ENCODE measurements at places on chromosomes 11 and 22.

DNA sequence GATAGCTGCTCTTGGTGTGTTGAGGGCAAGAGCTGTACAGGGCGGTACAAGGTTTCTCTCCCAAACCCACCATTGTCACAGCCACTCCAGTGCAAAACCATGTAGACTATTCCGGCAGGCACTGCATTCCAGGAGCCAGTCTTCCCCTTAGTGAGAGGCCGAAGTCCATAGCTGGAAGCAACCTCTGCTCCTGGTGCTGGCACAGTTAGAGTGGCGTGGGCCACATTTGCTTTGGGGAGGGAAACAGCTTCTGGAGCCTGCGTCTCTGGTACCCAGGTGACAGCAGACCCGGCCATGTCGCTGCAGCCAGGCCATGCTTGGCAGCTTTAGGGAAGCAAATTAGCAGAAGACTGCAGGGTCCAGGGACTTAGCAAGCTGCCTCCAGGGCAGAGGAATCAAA, 788.0 kb downstream of the BRD1 start:
- DNase-seq: no peak

- no peak for DNase-seq
Observed at GRCh38 chr11:101509922-101510321, 73.9 kb downstream of the TRPC6 start.

DNA sequence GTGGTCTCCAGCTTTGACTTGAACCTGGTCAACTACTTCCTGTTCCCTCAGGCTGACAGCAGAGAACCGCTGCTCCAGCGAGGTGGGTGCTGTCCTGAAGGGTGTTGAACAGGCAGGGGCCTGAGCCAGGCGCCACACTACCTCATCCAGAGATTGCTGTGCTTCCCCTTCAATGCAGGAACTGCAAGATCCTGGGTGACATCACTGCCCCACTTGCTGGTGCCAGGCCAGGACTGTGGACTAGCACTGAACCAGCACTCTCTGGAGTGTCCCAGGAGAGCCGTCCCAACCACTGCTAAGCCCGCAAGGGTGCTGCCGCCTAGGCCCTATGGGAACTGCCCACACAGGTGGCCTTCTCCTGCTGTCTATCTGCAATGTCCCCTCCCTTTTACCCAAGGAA, 51.7 kb downstream of the GAB4 start:
- no peak for DNase-seq

DNA sequence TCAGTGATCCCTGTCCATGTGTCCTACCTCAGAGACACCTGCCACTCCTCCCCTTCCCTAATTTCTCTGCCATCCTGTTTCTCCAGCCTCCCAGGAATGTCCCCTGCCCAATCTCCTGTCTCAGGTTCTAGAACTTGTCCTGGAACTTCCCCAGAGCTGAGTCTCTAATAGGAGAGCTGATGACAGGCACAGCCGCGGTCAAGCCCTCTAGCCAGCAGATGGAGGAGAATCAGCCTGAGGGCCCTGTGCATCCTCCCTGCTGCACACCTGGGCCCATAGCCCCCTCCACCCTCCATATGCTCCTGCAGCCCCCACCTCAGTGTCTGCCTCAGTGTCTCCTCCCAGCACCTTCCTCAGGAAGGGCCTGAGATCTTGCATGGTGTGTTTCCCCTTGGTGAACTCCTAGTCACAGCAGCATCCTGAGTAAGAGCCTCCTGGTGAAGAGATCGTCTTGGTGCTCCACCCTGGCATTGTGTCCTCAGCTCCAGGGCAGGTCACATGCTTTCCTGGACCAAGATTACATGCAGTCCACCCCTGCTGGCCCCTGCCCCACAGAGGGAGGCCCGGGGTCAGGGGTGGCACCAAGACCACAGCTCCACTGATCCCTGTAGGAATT, 43.9 kb upstream of the VPREB1 start:
- DNase-seq: no peak

GRCh38 chr11:31442086-31442485, 67.3 kb downstream of the IMMP1L start:
- no peak for DNase-seq

DNA sequence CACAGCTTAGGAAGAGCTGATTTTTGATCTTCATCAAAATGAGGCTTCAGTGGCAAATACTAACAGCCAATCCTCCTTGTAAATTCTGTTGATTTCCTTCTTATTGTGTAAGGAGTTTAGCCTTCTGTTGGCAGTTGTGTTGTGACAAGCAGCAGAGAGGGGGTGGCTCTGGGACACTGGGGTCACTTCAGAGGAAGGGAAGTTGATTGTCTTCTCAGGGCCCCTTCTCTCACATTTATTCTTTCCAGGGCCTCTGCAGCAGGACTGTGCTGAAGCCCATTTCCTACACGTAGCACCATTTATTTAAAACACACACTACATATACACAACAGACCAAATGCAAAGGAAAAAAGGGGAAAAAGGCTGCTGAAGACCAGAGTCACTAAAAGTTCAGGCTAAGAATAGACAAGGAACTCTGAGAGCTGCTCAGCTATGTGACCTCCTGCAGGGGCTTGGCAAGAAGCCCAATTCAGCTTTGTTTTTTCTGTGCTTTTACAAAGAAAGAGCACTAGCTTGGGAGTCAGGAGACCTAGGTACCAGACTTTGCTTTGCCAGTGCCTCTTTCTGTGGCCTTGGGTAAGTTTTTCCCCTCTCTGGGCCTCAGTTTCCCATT, 28.3 kb upstream of the UPB1 start:
- DNase-seq: no peak

- DNase-seq: no peak
Observed at GRCh38 chr22:26589367-26589844, 526 bp downstream of the TPST2 start.

DNA sequence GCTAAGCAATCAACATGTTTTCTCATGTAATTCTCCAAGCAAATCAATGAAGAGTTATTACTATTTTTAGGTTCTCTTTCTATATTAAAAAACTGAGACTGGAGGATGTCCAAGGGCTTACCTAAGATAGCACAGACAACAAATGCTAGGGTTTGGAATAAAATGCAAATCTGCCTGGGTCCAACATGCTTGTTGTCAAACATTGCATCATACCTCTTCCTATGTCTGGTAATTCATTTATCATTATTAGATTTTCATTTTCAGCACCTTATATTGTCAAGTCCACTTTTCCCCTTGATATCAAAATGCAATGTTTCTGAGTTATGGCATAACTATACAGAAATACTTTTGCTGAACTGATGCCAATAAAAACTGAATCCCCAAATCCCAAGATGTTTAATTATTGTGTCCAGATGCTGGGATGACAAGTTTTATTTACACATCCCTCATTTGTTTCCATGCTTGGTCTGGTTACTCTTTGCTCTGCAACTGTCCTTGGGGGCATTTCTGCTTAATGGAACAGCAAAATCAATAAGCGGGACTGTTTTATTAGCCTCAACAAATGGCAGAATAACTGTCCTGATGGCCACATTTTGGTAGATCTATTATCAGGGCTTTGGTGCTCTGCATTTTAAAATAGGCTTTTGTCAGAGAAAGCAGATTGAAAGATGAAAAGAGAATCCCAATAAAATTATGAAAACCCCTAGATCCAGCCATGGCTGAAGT, 86.0 kb downstream of the C11orf87 start:
- DNase-seq: no peak

- DNase-seq: no peak
Observed at GRCh38 chr11:116840224-116840745, 2.9 kb upstream of the APOA1 start.

- no peak for DNase-seq
Observed at GRCh38 chr11:111586388-111586831, 15.8 kb upstream of the SIK2 start.

DNA sequence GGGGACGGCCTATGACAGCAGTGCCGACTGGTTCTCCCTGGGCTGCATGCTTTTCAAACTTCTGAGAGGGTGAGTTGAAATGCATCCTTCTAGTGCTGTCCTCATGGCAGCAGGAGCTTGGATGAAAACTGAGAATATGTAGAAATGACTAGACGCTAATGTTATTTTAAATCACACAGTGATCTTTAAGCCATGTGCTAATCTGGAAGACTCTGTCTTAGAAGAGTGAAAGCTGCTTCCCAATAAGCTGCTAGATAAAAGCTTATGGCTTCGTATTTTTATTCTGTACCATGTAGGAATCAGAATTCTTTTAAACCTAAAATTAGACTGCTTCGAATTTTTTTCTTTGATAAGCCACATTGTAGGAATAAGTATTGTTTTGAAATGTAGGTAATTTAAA, 46.8 kb upstream of the MYO18B start:
- no peak for DNase-seq

DNA sequence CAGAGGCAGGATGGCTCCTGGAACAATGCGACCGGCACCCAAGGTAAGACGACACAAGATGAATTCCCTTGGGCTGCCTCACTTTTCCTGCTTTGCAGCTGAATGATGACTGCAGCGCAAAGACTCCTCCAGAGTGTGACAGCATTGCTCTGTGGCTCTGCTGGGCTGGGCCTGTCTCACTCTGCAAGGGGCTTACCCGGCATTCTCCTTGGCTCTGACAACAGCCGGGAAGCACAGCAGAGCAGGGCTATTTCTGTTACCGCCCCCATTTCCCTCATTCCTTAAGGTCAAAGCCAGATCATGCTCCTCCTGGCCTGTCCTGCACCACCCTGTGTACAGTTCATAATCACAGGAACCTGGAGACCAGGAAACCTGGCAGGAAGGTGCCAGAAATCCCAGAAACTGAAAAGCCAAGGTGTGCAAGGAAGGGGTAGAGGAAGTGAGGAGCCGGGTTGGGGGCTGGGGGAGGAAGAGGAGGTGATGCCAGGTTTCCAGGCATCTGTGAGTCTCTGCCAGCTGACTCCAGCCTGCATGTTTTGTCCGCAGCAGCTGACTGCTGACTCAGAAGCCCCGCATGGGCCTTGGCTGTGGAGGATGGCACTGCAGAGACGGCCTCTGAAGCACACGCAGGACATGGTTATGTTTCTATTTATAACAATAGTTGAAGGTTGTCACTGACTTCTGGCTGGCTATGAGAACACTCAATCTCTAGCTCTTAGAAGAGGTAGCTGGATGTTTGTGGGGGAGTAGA, 113.6 kb downstream of the MICAL3 start:
- DNase-seq: no peak

DNA sequence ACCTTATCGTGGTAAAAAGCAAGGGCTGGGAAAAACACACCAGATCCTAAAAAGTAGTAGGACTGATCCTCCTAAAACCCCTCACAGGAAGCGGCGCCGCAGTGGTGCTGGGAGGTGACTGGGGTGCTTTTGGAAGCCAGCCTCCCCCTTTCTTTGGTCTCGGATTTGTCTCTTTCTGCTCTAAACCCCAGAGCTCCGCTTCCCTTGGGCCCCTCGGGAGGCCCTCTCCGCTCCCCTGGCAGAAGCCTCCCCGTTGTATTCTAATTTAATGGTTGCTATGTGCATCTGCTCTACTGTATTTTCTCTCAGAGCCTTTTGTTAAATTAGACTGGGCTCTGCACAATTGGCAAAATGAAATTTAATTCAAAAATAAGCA, 587.7 kb downstream of the OPCML start:
- DNase-seq: no peak

- DNase-seq: no peak
Observed at GRCh38 chr11:78603792-78604191, 29.1 kb upstream of the NARS2 start.

DNA sequence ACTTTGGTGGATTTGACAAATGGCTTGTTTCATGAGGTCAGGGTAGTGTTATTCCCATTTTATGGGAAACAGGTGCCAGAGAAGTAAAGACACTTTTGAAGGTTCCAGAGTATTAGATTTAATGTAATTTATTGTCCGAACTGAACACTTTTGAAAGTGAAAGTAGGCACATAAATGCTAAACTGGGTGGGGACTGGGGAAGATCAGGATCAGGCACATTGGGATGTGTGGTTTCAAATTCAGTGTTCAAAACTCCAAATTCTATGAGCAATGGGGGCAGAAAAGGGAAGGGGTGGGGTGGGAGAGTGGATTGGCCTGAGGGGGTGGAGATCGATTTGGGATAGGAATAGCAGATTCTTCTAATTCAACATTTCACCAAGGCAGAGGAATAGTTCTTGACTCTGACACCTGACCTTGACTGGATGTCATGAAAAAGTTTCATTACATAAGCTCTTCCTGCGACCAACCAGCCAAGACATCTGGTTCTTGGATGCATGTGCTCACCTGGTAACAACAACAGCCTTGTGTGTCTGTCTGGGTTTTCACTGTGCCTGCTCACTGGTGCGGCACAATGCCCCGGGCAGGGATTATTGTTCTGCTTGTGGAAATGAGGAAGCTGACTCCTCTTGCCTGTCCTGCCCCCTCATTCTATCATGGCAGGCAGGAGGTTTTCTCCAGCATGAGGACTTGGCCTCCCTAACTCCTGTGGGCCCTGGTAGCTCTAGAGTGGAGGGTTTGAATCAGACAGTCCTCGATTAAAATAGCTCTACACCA, 10.8 kb downstream of the PPFIBP2 start:
- DNase-seq: no peak

DNA sequence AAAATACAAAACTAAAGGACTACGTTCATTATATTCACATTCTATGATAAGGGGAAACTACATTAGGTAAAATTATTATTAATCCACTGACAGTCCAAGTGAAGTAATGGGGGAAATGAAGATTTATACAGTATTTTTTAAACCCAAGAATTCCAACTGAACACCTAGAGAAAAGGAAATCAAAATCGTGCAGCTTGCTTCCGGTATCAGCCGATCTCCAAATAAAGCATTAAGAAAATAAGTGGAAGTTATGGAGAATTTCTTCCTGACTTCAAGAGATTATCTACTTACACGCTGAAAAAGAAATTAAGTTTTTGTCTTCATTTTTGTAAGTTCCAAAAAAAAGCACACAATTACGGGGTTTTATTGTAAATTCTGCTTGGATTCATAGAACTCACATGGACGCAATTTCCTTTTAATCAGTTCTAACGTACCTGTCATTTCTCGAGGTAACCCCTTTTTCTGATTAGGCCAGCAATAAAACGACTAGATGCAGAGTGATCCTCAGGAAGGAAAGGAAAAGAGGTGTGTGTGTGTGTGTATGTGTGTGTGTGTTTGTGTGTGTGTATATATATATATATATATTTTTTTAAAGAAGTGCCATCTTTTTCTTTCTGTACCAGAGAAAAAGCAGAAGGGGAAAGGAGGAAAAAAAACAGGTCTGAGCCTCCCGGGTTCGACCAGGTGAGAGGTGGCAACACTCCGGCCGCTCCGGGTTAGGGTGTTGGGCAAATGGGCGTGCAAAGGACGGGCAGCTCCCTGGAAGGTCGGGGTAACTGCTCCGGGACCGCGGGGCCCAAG, 1.1 kb downstream of the ZBTB44 start:
- no peak for DNase-seq

- no peak for DNase-seq
Observed at GRCh38 chr11:14193644-14194043, 165.3 kb downstream of the RRAS2 start.
